ENCODE measurements at places on chromosomes 3 and 15. TPM values are rescaled to one million over a fixed set of nuclear protein-coding genes. Genes with fewer than 3 reads are reported as not detected.

DNA sequence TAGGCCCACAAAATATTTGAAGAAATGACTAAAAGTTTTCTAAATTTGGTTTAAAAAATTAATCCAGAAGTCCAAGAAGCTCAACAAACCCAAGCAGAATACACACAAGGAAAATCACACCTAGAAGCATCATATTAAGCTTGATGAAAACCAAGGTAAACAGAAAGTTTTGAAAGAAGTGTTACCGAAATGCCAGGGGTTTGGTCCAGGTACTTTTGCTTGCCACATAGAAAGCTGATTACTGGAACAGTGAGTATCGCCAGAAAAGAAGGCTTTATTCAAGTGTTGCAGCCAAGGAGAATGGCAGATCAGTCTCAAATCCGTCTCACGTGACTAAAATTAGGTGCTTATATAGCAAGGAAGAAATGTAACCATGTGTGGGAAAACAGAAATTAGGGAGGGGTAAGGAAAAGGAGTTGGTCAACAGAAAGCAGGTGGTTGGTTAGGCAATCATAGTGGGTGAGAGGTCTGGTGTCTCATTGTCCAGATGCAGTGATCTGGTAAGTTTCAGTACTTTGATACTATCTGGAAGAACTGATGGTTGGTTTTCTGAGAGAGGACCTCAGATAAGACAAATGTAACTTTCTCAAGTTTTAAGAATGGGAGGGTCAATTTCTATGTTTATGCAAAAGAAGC, 96.9 kb upstream of the MYRIP start:
- H3K27ac ChIP-seq = no peak overlapping the region
- peaks cover 4% of the 10 kb centered on the region for H3K27me3 ChIP-seq
- H3K36me3 ChIP-seq = no peaks in the 10 kb centered on the region
- H3K4me3 ChIP-seq = no peak overlapping the region
- no peak for DNase-seq

GRCh38 chr15:89479173-89479572, 17.2 kb downstream of the RHCG start:
- H3K27ac ChIP-seq = no peak overlapping the region
- peaks cover 16% of the 10 kb centered on the region for H3K27me3 ChIP-seq
- no peak overlapping the region for H3K4me3 ChIP-seq
- no peak for DNase-seq
- H3K36me3 ChIP-seq = no peaks in the 10 kb centered on the region
- H3K4me1 ChIP-seq = no peaks in the 10 kb centered on the region

SLC9C1 gene
- total RNA-seq = not detected

MB21D2 gene
- 3.2 TPM for total RNA-seq

SGO1 gene
- total RNA-seq = 26.5 TPM

GRCh38 chr3:138389841-138390581, 41.6 kb downstream of the MRAS start:
- no peaks in the 10 kb centered on the region for H3K4me1 ChIP-seq
- H3K36me3 ChIP-seq = no peaks in the 10 kb centered on the region
- H3K27me3 ChIP-seq = no peaks in the 10 kb centered on the region
- DNase-seq = no peak
- no peak overlapping the region for H3K27ac ChIP-seq

DNA sequence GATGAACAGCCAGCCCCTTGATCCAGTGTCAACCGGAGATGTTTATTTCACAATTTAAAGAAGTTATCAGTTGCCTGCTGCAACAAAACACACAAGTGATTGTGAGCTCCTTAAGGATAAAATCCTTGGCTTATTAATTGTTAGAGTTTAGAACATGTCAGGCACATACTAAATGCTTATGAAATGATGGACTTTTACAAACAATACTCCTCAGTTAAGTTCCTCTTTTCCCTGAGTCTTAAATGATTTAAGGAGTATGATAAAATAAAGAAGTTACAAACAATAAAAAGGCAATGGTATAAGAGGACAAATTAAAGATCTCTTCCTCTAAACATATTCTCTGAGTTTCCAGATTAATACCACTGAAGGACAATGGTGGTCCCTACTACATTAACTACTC, 5.7 kb downstream of the GHSR start:
- no peak for DNase-seq
- H3K36me3 ChIP-seq = no peaks in the 10 kb centered on the region
- H3K27ac ChIP-seq = no peak overlapping the region
- peaks cover 6% of the 10 kb centered on the region for H3K4me1 ChIP-seq
- no peak overlapping the region for H3K4me3 ChIP-seq

IGSF11 gene
- total RNA-seq = 0.07 TPM

DNA sequence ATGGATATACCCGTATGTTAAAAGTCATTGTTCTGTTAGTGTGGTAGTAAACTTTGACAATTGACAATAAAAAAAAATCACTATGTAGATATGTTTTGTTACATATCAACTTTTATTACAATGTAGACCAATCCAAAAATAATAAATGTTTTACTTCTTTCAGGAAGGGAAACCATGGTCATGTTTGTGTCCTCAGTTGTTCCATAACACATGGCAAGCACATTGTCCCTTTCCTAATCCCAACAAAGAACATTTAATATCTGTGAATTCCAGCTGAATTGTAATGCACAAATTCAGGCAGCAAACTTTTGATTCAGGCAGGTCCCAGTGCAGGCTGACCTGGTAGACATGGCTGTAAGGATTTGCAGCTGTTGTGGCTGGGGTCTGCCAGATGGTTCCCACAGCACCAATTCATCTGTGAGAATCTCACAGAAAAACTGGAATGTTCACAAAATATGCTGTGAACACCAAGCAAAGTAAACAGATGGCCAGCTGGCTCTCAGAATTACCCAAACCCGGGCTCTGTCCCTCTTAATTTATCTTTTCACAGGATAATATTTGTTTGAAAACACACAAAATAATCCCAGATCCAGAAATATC, 1.9 kb upstream of the SPG21 start:
- H3K27ac ChIP-seq = no peak overlapping the region
- no peaks in the 10 kb centered on the region for H3K27me3 ChIP-seq
- DNase-seq = no peak

- no peak overlapping the region for H3K27ac ChIP-seq
- no peak overlapping the region for H3K4me3 ChIP-seq
- DNase-seq = no peak
- H3K4me1 ChIP-seq = no peaks in the 10 kb centered on the region
- no peaks in the 10 kb centered on the region for H3K27me3 ChIP-seq
These were observed 210.5 kb downstream of the DTWD1 start for GRCh38 chr15:49831206-49831965.

PRSS50 gene
- not detected for total RNA-seq

- H3K4me3 ChIP-seq = no peak overlapping the region
- no peaks in the 10 kb centered on the region for H3K4me1 ChIP-seq
- H3K27me3 ChIP-seq = no peaks in the 10 kb centered on the region
- H3K36me3 ChIP-seq = no peaks in the 10 kb centered on the region
- no peak overlapping the region for H3K27ac ChIP-seq
These were observed 213.6 kb downstream of the GAP43 start for GRCh38 chr3:115836944-115837343.

LAMB2 gene
- total RNA-seq = not detected

SIDT1 gene
- 21.0 TPM for total RNA-seq

DNA sequence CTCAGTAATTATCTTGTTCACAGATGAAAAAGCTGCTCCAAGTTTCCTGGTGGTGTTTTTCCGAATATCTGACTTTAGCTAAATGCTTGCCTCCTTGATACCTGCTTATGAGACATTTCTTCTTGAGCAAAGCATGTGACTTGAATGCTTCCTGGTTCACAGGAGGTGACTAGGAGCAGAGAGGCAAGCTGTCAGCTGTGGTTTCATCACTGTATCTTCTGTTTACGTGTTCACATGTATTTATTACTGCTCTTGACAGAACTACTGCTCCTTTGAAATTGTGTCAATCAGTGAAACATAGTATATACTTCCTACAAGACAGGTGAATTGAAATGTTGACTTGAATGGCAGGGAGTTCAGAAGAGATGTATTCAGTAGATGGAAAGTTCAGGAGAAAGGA, 8.9 kb upstream of the SPPL2A start:
- no peaks in the 10 kb centered on the region for H3K36me3 ChIP-seq
- peaks cover 4% of the 10 kb centered on the region for H3K4me1 ChIP-seq
- H3K27ac ChIP-seq = peak overlapping the region; percentile 12

DNA sequence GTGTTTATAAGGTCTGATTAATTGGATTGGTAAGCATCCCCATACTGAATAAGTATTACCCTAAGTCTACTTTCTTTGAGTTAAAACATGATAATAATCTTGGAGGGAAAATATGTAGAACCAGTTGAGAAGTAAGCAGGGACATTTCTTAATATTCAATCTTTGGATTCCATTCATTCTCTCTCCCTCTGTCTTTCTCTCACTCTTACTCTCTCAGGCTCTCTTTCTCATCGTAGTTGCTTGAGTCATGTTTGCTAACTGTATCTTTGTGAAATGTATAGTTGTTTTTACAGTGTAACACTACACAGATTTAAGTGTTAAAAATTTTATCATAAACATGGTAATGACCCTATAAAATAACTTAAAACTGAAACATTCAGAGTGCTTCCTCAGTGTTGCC, 163.8 kb downstream of the RSRC1 start:
- peaks cover 38% of the 10 kb centered on the region for H3K36me3 ChIP-seq
- H3K27ac ChIP-seq = no peak overlapping the region
- H3K4me3 ChIP-seq = no peak overlapping the region
- no peaks in the 10 kb centered on the region for H3K4me1 ChIP-seq
- no peaks in the 10 kb centered on the region for H3K27me3 ChIP-seq

DNA sequence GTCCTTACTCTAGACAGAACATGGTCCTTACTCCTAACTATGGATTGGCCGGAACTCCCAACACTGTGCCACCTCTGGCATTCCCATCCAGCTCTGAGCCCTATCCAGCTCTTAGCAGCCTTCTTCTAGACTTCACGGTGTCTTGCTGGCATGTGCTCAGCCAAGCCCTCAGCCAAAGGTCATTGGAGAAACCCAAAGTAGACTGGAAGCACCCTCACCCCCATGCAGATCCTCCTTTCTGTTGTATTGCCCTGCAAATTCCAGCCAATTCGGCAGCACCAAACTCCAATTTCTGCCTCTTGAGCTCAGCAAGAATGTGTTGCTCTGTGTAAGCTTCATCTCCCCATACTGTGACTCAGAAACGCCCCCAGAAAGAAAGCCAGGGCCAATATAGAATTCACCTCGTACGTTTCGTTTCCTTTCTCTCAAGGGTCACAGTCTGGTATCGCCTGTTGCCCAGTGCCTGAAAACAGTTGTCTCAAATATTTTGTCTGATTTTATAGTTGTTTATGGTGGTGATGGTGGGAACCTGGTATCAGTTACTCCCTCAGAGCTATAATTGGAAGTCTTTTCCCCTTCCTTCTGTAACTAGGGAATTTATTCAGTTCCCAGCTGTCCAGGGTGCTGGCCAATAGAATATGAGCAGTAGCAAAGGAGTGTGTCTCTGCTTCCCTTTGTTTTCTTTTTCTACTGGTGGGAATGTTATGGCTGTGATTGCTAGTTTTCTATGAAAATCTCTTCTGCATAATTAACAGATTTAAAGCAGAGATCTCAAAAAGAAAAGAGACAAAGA, 28.4 kb upstream of the EPHB3 start:
- H3K4me1 ChIP-seq = no peaks in the 10 kb centered on the region
- no peak overlapping the region for H3K4me3 ChIP-seq
- H3K36me3 ChIP-seq = no peaks in the 10 kb centered on the region

GRCh38 chr15:100735129-100736053, 133.0 kb downstream of the ASB7 start:
- H3K27ac ChIP-seq = no peak overlapping the region
- no peaks in the 10 kb centered on the region for H3K27me3 ChIP-seq

DPPA2 gene
- not detected for total RNA-seq

LNP1 gene
- total RNA-seq = 2.5 TPM

DNA sequence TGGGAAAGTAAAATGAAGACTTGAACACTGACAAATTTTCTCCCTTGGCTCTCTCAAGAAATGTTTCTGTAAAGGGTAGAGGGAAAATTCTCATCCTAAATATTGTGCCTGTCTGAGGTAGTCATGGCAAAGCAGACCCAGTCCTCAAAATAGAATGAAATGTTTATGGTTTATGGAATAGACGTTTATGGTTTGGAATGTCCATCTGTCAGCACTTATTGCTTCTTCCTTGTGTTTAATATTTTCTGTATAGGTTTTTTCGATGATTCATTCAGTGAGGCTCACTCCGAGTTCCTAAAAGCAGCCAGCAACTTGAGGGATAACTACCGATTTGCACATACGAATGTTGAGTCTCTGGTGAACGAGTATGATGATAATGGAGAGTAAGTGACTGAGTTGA, 13.9 kb downstream of the ELL3 start:
- H3K27me3 ChIP-seq = no peaks in the 10 kb centered on the region
- DNase-seq = no peak
- peaks cover 56% of the 10 kb centered on the region for H3K36me3 ChIP-seq
- H3K27ac ChIP-seq = no peak overlapping the region
- no peaks in the 10 kb centered on the region for H3K4me1 ChIP-seq
- H3K4me3 ChIP-seq = no peak overlapping the region

All from activated CD8-positive, alpha-beta T cell treated with anti-CD3 and anti-CD28 coated beads for 36 hours (primary cell).